Liver (tissue), 10 donors: ENCODE measurements at places on chromosomes 3 and 15.
A peak's percentile ranks its signal among the peaks of the same experiment; 100 is the strongest.

DNA sequence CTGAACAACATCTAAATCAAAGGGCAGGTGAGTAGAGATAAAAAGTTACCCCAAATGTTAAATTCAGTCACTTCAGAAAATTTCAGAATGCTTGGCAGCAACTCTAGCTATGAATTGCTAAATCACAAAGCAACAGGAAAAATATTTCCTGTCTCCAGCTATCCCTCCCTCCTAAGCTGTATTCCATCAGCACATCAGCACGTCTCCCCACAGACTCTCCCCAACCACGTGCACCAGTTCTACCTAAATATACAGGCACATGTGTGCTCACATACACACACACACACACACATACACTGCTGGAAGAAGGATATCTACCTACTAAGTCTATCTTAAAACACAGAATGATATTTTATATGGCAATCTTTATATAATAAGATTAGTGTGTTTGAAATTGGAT lies 177.1 kb upstream of the ARHGEF26 start:
- no peak overlapping the region for H3K4me3 ChIP-seq
- H3K36me3 ChIP-seq = no peaks in the 10 kb centered on the region
- DNase-seq = no peak
- no peaks in the 10 kb centered on the region for H3K27me3 ChIP-seq
- H3K27ac ChIP-seq = no peak overlapping the region

GRCh38 chr15:79167776-79168175 lies 77.2 kb upstream of the RASGRF1 start:
- H3K4me3 ChIP-seq = no peak overlapping the region
- no peaks in the 10 kb centered on the region for H3K27me3 ChIP-seq
- H3K4me1 ChIP-seq = peaks cover 11% of the 10 kb centered on the region
- no peak for DNase-seq

DNA sequence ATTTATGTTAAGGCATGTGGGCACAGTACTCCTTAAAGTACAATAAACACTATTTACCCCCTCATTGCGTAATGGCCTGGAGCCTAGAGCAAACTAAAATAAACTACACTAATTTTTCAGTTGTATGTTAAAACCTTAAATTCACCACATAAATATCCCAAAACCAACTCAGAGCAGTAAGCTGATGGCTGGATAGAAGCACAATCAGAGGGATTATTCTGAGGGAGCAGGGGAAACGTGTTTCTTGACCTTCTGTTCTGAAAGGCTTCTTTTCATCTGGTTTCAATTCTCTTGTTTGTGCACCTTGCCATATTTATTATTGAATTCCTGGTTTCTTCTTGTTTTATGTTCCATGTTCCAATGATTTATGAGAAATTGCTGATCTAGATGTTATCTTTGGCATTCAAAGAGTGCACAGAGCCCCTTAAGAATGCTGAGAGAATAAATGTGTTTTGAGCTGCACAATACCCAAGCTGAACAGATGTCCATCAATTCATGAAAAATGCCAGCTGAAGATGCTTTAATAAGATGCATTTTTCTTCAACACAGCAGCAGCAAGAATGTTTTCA lies 29.6 kb downstream of the RPL22L1 start:
- H3K27me3 ChIP-seq = no peaks in the 10 kb centered on the region
- H3K4me1 ChIP-seq = no peaks in the 10 kb centered on the region
- H3K27ac ChIP-seq = no peak overlapping the region
- no peaks in the 10 kb centered on the region for H3K36me3 ChIP-seq
- no peak overlapping the region for H3K4me3 ChIP-seq

- no peak overlapping the region for H3K4me3 ChIP-seq
- H3K4me1 ChIP-seq = no peaks in the 10 kb centered on the region
- H3K27me3 ChIP-seq = peaks cover 24% of the 10 kb centered on the region
- H3K27ac ChIP-seq = no peak overlapping the region
- no peak for DNase-seq
These were observed 16.3 kb upstream of the FBLN2 start for GRCh38 chr3:13532631-13533030.

DNA sequence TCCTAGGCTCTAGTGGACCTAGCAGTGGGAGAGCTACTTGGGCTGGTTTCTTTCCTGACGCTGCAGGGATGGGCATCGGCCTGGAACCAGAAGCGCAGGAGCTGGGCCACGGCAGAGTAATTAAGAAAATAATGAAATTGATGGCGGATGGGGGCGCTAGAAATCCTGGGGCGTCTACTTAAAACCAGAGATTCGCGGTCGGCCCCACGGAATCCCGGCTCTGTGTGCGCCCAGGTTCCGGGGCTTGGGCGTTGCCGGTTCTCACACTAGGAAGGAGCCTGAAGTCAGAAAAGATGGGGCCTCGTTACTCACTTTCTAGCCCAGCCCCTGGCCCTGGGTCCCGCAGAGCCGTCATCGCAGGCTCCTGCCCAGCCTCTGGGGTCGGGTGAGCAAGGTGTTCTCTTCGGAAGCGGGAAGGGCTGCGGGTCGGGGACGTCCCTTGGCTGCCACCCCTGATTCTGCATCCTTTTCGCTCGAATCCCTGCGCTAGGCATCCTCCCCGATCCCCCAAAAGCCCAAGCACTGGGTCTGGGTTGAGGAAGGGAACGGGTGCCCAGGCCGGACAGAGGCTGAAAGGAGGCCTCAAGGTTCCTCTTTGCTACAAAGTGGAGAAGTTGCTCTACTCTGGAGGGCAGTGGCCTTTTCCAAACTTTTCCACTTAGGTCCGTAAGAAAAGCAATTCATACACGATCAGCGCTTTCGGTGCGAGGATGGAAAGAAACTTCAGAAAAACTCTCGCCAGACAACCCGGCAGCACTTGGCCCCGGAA lies 6.1 kb downstream of the SOX14 start:
- H3K36me3 ChIP-seq = no peaks in the 10 kb centered on the region
- H3K27ac ChIP-seq = no peak overlapping the region
- DNase-seq = no peak
- peaks cover 36% of the 10 kb centered on the region for H3K4me1 ChIP-seq
- H3K4me3 ChIP-seq = no peak overlapping the region
- H3K27me3 ChIP-seq = peaks cover 6% of the 10 kb centered on the region

DNA sequence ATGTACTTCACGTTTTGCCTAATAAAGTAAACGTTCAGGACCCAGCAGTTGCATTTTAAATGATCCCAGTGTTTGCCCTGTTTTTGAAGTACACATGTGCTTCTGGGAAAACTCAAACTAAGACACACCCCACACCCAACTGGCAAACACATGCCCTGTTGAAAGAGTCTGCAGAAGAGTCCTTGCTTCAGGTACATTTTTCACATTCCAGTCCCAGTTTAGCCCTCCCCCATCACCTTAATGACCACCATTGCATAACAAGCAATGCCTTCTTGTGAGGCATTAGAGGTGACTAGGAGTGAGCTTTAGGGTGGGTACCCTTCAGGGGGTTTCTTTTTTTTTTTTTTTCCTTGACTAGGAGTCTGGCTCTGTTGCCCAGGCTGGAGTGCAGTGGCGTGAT lies 322.3 kb downstream of the CNTN4 start:
- H3K36me3 ChIP-seq = no peaks in the 10 kb centered on the region
- no peaks in the 10 kb centered on the region for H3K4me1 ChIP-seq
- H3K4me3 ChIP-seq = no peak overlapping the region
- no peaks in the 10 kb centered on the region for H3K27me3 ChIP-seq
- H3K27ac ChIP-seq = no peak overlapping the region

DNA sequence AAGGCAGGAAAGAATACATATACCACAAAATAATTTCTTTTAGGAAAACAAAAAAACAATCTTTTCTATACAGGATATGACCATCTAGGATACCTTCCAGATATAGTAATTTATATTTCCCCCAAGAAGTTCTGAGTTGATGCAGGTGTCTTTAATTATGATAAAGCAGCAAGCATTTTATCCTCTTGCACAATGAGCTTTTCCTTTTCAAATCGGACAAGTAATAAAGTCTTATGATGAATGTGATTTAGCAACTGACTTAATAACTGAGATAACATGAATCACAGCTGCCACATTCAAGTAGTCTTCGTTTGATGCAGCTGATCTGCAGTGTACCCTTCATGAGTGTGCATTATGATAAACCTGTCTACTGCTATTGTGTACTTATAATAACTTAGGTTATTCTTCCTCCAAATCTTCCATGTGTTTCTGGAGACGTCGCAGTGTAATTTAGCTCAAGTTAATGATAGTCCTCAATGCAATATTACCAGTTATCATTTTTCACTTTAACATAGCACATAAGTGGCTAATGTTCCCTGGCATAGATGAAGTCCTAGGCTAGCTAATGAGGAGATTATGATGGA lies 260.3 kb upstream of the MRPL3 start:
- no peaks in the 10 kb centered on the region for H3K4me1 ChIP-seq
- H3K27me3 ChIP-seq = no peaks in the 10 kb centered on the region
- DNase-seq = no peak
- H3K36me3 ChIP-seq = no peaks in the 10 kb centered on the region

DNA sequence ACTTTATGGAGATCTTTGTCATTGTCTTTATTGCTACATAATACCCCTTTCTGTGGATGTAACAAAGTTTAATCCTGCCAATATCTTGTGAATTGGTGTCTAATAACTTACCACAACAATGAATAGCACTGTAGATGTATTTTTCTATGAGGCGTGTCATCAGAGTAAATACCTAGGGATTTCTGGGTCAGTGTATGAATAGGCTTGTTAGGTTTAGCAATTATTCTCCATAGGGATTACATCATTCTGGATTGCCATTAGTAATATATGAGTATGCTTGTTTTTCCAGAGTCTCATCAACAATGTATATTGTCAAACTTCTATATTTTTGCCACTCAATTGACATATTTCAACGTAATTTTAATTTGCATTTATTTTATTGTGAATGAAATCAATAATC lies 67.9 kb downstream of the UNC13C start:
- no peak overlapping the region for H3K27ac ChIP-seq
- DNase-seq = no peak
- no peaks in the 10 kb centered on the region for H3K27me3 ChIP-seq

DNA sequence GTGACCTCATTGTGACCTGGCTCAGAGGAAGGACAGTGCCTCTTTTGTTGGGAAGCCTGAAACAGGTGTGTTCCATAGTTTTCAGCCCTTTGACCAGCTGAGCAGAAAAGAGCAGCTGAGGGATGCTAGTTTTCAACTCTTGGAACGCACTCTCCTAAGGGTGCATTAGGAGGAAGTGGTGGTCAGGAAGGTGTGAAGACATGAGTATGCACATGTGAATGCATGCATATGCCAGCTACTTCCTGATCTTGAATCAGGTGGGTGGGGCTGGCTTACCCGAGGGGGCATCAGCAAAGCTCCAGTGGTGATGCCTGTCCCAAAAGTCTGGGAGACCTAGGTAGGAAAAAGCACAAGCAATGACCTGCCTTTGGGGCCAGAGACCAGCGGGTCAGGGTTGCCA lies 23.3 kb upstream of the CEMIP start:
- H3K27ac ChIP-seq = no peak overlapping the region
- no peaks in the 10 kb centered on the region for H3K27me3 ChIP-seq
- H3K4me3 ChIP-seq = no peak overlapping the region
- DNase-seq = no peak
- no peaks in the 10 kb centered on the region for H3K36me3 ChIP-seq

DNA sequence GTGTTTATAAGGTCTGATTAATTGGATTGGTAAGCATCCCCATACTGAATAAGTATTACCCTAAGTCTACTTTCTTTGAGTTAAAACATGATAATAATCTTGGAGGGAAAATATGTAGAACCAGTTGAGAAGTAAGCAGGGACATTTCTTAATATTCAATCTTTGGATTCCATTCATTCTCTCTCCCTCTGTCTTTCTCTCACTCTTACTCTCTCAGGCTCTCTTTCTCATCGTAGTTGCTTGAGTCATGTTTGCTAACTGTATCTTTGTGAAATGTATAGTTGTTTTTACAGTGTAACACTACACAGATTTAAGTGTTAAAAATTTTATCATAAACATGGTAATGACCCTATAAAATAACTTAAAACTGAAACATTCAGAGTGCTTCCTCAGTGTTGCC lies 163.8 kb downstream of the RSRC1 start:
- H3K36me3 ChIP-seq = no peaks in the 10 kb centered on the region
- H3K27ac ChIP-seq = no peak overlapping the region
- no peak overlapping the region for H3K4me3 ChIP-seq
- H3K4me1 ChIP-seq = no peaks in the 10 kb centered on the region

DNA sequence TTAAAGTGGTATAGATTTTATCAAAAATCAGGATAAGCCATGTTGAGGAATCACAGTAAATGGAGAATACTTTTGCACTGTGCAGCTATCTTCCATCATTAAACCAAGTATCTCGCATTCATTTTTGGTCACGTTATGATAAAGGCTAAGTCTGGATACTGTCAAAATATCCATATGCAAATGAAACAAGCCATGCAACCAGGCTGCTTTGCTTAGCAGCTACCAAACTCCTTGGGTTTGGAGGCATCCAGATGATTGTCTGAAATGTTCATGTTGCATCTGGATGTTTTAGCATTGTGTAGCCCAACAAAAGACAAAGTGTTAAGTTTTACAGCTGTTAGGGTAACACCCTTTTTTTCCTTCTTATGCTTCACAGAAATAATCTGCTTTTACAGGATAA lies 322.9 kb upstream of the MDFIC2 start:
- no peak overlapping the region for H3K4me3 ChIP-seq
- H3K4me1 ChIP-seq = no peaks in the 10 kb centered on the region
- no peaks in the 10 kb centered on the region for H3K27me3 ChIP-seq
- H3K36me3 ChIP-seq = no peaks in the 10 kb centered on the region
- no peak overlapping the region for H3K27ac ChIP-seq

DNA sequence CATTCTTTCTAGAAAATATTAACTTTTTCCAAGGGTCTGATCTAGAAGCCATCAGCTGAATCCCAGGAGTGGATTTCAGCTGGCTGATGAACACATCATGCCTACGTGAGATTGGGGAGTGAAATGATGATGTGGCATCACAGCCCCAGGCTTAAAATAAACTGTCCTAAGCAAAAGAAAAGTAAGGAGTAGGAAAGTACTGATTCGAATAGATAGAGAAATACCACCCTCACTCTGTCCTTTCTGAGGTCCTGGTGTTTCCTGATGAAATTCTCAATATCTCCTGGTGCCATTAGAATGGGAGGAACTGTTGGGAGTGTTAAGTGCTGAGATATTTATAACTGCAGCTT lies 376.8 kb upstream of the SEMA6D start:
- H3K4me3 ChIP-seq = no peak overlapping the region
- no peak overlapping the region for H3K27ac ChIP-seq
- no peak for DNase-seq
- H3K27me3 ChIP-seq = no peaks in the 10 kb centered on the region
- no peaks in the 10 kb centered on the region for H3K4me1 ChIP-seq

GRCh38 chr3:124620600-124621063 lies 109.6 kb upstream of the UMPS start:
- H3K27me3 ChIP-seq = no peaks in the 10 kb centered on the region
- peak overlapping the region; percentile 83 for H3K27ac ChIP-seq
- H3K36me3 ChIP-seq = no peaks in the 10 kb centered on the region
- DNase-seq = peak; percentile 61

- no peaks in the 10 kb centered on the region for H3K4me1 ChIP-seq
- no peak for DNase-seq
- H3K27ac ChIP-seq = no peak overlapping the region
- H3K27me3 ChIP-seq = no peaks in the 10 kb centered on the region
These were observed 40.1 kb downstream of the TMEM44 start for GRCh38 chr3:194592798-194593752.

GRCh38 chr3:104206925-104207324 lies 1159.8 kb upstream of the ALCAM start:
- no peaks in the 10 kb centered on the region for H3K36me3 ChIP-seq
- no peaks in the 10 kb centered on the region for H3K27me3 ChIP-seq
- H3K4me3 ChIP-seq = no peak overlapping the region
- H3K4me1 ChIP-seq = no peaks in the 10 kb centered on the region
- no peak overlapping the region for H3K27ac ChIP-seq
